ENCODE measurements at places on chromosomes 5 and 9.

- no peak for DNase-seq
Measured at GRCh38 chr5:137393196-137393993, 105.7 kb downstream of the SPOCK1 start.

GRCh38 chr5:39941416-39941815, 516.6 kb upstream of the DAB2 start:
- DNase-seq = no peak

DNA sequence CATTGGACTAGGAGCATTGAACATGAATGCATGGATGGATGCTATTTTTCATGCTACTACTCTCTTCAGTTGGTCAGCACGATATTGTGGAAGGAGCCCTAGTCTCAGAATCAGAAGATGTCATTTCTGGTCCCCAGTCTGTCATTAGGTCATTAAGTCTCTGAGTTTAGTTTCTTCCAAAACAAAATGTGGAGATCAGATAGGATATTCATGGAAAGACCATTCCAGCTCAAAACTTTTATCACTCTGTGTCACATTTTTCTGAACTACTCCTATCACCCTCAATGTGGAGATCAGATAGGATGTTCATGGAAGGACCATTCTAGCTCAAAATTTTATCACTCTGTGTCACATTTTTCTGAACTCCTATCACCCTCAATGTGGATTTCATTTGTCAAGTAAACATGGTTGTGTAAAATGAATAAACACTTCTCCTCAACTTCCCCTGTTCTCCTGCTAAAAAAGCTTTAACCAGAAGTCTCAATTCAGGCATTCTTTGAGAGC, 296.8 kb downstream of the MRPS30 start:
- no peak for DNase-seq

DNA sequence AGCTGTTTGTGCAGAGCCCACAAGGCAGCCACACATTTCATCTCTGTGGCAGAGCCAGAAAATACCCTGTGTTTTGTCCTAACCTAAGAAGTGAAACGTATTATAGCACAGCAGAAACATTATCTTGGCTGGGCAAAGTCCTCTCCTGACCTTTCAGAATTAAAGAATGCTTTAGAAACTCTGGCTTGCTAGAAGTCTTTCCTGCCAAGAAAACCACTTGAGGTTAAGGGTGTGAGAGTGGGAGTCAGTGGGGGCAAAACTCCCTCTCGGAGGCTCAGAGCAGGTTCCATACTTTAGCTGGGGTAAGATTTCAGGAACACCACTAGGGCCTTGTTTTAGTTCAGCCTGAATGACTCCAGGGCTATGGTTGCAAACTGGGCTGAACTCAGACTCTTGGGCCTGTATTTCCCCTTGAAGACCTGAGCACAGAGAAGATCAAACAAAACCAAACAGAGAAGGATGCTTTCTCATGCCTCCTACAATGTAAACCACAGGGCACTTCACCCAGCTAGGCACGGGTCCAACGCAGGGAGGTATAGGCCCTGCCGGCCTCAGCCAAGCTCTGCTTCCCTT, 48.0 kb downstream of the ZNF366 start:
- no peak for DNase-seq

DNA sequence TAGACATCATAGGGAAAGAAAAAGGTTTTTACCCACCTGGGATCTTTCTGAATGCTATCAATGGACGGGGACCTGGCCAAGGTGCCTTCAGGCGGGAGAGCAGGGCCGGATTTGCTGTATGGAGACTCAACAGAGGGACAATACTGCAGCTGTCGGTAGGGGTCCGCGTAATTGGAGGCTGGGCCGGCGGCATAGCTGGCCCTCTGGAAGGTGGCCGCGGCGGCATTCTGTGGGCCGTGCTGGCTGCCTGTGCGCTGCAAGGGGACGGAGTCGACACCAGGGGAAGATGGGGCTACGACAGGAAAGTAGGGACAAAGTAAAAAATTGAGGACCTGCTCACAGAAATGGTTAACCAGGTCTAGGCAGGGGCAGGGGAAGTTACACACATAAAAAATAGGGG, 557.9 kb downstream of the CTNND2 start:
- DNase-seq = no peak

DNA sequence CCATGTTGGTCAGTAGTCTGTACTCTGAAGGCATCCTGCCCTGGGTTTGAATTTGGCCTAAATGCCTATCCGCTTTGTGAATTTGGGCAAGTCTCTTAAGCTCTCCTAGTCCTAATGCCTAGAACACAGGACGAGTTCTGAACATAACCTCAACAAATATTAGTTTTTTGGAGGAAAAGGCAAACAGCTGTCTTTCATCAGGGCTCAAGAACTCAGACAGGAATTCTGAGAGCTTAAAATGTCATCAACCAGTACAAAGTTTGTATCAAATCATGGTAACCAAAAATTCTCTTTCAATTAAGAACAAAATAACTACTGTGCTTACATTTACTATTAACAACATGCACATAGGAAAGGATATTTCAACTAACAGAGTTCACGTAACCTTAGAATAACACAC, 182.5 kb upstream of the PPP1R2B start:
- DNase-seq = no peak

- no peak for DNase-seq
Measured at GRCh38 chr5:127561254-127561653, 43.8 kb downstream of the PRRC1 start.

- no peak for DNase-seq
Measured at GRCh38 chr5:17860660-17861315, 226.5 kb downstream of the TAF11L14 start.

DNA sequence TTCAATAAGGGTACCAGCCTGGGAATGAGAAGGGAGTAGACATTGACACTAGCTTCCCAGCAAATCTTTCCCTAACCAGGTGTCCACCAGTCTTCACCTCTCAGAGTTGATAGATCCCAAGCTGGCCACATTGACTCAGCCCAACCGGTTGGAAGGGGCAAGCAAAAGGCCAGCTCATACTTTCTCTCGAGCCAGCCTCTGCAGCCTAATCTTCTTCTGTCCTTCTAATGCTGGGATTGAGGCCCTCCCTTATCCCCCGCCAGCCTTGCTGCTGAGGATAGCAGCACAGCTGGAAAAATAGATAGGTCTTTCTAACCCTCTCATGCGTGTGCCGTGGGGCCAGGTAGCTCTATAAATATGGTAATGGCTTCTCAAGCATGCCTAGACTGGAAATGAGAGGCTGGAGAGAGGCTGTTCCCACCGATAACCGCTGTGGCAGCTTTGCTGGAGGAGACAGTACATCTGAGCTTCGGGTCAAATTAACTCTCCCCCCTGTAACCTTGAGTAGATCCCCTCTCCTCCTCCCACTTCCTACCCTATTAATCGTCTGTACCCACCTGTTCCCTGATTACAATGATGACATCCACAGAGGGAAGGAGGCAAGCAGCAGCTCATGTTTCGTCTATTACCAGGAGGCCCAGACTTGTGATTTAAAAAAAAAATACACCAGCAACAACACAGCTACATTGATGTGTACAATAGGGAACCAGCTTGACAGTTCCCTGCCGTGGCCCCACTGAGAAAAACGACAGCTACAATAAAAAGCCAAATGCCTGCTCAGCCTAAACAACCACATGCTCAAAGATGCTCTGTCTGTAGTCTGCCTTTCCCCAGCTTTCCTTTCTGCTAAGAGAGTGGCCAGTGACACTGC, 219.9 kb upstream of the BRINP1 start:
- peak; percentile 33 for DNase-seq

- DNase-seq = no peak
Measured at GRCh38 chr9:130862747-130863146, 27.7 kb downstream of the ABL1 start.

DNA sequence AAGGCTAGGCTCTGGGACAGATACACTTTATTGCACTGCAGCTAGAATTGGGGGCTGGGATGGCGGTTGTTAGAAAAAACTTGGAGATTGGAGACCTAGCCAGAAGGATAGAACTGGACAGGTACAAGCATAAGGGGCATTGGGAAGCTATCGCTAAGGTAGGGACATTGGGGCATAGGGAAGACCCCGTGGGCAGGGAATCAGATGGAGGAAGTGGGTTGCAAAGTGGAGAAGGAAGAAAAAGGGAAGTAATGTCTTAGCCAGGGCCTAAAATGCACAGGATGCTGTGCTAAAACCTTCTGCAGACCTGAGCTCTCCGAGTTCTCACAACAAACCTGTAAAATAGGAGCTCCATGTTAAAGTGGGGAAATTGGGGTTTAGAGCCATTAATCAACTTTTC, 178.2 kb downstream of the ZDHHC21 start:
- DNase-seq = no peak

GRCh38 chr5:83104021-83104420, 26.7 kb downstream of the XRCC4 start:
- DNase-seq = no peak

DNA sequence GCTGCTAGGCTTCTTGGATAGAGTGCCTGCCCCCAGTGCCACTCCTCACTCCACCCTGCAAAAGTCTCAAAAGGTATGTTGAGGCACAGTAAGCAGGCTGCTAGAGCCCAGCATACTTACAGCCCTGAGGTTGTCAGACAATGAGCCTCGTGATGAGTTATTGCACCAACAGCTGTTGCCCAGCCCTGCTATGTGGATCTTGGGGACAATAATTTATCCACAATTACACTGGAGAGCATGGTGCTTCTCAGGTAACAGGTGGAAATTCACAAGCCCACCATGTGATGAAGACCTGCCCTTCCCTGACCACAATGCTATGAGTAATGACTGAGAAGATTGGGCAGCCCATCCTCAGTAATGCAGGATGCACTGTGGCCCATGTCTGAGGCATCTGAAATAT, 36.5 kb downstream of the KCNIP1 start:
- DNase-seq = no peak

GRCh38 chr5:124894541-124894940, 148.1 kb upstream of the ZNF608 start:
- no peak for DNase-seq

DNA sequence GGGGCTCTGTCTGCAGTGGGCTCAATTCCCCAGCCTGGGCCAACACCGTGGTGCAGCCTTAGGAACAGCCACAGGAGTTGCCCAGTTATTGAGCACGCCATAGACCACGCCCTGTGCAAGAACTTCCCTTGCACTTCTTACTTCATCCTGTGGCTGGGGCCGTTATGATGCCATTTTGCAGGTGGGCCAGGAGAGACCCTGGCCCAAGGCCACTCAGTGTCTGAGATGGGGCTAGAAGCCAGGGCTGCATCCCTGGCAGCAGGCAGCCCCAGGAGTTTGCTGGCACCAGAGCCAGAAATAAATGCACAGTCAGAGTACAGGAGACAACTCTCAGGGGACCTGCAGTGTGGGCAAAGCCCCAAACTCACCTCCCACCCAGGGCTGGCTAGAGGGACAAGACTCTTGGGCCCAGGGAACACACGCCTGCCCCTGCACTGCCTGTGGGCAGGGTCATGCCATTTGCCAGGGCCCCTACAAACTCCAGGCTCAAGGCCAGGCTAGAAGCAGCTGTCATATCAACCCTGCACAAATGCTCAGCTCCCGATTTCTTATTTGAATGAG, 6.7 kb downstream of the CORO2A start:
- no peak for DNase-seq

- peak; percentile 77 for DNase-seq
Measured at GRCh38 chr9:109098171-109098959, 21.4 kb downstream of the TMEM245 start.

GRCh38 chr5:133685402-133686018, 73.2 kb upstream of the FSTL4 start:
- DNase-seq = no peak

- DNase-seq = no peak
Measured at GRCh38 chr9:70352356-70352755, 62.1 kb downstream of the KLF9 start.

GRCh38 chr5:176364765-176365350, 429 bp upstream of the ARL10 start:
- no peak for DNase-seq

- peak; percentile 11 for DNase-seq
Measured at GRCh38 chr5:151155775-151156506, 1.6 kb downstream of the ANXA6 start.

GRCh38 chr5:82330530-82331270, 52.5 kb upstream of the RPS23 start:
- no peak for DNase-seq

GRCh38 chr9:84314306-84314705, 26.3 kb downstream of the SLC28A3 start:
- DNase-seq = no peak

DNA sequence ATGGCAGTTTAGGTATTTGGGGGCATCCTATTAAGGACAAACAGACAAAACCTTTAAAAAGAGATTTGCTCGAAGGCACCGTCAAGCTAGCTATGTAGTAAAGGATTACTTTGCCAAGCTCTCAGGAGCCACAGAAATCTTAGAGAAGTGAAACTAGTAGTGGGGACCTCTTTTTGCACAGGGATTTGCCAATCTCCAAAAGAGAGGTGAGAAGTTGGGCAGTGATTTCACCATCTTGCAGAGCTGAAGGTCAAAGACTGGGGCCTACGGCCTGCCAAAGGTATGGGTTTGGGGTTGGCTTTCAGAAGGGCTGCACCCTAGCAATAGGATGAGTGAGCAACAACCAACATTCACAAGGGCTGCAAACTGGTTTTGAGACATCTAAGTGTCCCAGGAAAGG, 1.6 kb upstream of the FCN1 start:
- no peak for DNase-seq

DNA sequence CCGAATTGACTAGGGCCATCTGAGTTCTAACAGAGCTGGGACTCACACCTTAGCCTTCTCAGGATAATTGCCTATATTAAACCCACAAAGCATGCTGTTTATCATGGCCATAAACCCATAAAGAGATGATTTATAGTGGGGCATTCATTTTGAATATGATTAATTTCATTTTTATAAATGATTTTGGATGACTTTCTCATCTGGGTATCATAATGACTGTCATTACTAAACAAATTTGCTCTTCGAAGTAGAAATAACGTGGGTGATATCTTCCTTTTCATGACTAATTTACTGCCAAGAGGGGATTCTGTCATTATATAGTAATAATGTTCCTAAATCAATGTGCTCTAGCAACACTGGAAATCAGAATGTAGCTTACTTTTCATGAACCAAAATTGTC, 498.2 kb downstream of the CDH12 start:
- no peak for DNase-seq

DNA sequence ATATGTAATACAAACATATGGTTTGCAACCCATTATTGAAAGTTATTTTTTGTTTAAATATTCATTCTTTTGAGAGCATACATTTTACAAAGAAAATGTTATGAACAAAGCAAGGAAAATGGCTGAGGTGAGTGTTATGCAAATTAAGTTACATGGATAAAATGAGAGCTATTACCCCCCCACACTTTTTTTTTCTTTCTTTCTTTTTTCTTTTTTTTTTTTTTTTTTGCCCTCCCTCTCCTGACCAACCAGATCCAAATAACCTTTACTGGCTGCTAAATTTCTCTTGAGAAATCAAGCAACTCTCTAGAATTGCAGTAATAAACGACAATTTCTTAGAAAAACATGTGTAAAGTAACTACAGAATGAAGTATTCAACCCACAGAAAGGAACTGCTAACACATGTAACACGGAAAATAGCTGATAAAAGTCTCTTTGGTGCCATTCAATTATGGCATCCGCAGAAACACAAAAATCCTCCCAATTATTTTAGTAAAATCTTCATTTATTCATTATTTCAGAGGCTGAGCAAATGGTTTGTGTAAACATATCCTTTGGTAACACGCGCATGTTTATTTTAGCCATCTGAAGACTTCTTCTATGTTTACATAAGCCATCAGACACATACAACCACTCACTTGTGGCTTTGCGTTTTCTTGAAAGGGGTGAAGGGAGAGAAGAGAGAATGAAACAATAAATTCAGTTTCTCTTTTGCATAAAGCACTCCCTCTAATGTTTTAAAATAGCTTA, 216.1 kb downstream of the NFIB start:
- peak; percentile 51 for DNase-seq

GRCh38 chr9:104586496-104587180, 12.6 kb downstream of the OR13C5 start:
- no peak for DNase-seq

GRCh38 chr5:165333623-165334022, 1828.2 kb downstream of the MAT2B start:
- no peak for DNase-seq
